NCI-H446 (cell line): ENCODE measurements at places on chromosomes 12 and 14.

GRCh38 chr14:54490445-54491175 is 1.8 kb upstream of the GMFB start:
- DNase-seq = no peak

DNA sequence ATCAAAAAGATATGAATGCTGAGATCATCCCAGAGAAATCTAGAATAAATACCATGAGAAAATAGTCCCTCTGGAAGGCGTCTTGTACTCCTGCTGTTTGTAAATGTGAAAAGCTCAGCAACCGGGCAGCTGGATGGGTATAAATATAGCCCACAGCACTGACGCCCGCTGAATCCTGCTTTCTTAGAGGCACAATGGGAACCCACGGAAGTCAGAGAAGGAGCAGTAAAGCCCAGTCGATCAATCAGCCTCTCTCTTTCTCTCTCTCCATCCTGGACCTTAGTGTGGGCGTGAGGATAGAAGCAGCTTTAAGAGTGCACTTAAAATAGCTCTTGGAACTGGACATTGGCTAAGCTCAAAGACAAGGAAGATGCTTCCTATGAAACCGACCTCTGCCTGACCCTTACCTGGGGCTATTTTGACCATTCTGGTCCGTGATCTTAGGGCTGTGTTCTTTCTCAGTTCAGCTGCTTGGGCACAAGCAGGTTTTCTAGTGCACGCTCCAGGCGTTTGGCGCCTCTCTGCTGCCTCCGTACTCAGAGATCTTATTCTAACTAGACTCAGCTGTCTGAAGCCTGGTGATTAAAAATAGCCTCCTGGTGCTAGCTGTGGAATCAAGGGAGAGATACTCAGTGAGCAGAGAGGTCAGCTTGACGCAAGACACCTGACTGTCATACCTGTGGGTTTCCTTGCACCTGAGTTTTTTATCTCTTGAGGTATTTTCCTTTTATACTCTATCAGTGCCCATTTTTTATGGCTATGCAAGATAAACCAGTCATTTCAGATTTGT is 144.6 kb downstream of the ETV6 start:
- DNase-seq = no peak

- no peak for DNase-seq
These were observed 48.7 kb downstream of the SCARB1 start for GRCh38 chr12:124814741-124815613.

- no peak for DNase-seq
These were observed 95.0 kb upstream of the CCND2 start for GRCh38 chr12:4178424-4179170.

- DNase-seq = no peak
These were observed 21.1 kb downstream of the TTC9 start for GRCh38 chr14:70662816-70663215.
